ENCODE measurements at places on chromosomes 1 and 21.

GRCh38 chr1:168234846-168235547 lies 9.2 kb downstream of the SFT2D2 start:
- peak; percentile 80 for DNase-seq

GRCh38 chr1:198024782-198025181 lies 107.6 kb downstream of the LHX9 start:
- DNase-seq = peak; percentile 60

- no peak for DNase-seq
These were observed 55.4 kb downstream of the EPRS1 start for GRCh38 chr1:219990782-219991510.

DNA sequence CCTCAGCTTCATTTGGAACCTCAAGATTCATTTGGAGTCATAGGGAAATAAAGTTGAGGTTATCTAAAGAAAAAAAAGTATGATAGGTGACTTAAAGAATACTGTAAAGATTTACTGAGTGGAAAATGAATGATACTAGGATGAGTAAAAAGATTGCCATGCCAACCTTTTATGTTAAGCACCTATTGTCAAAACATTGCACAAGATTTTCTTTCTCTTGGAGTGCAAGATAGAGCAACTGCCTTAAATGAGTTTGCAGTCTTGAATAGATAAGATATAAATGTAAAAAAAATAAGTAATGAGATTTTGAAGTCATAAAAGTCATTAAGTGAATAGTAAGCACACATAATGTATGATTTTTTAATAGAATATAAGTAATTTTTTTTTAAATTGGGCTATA lies 5.1 kb upstream of the ANGPTL1 start:
- no peak for DNase-seq

DNA sequence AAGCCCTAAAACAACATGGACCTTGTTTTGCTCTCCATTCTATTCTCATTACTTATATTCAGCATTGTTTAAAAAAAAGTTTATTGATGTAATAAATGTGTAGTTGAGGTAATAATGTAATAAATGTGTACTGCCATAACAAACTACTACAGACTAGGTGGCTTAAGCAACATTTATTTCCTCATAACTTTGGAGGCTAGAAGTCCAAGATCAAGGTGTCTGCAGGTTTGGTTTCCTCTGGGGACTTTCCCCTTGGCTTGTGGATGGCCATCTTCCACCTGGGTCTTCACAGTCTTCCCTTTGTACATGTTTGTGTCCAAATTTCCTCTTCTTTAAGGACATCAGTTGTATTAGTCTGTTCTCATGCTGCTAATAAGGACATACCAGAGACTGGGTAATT lies 93.1 kb downstream of the LMO4 start:
- no peak for DNase-seq

DNA sequence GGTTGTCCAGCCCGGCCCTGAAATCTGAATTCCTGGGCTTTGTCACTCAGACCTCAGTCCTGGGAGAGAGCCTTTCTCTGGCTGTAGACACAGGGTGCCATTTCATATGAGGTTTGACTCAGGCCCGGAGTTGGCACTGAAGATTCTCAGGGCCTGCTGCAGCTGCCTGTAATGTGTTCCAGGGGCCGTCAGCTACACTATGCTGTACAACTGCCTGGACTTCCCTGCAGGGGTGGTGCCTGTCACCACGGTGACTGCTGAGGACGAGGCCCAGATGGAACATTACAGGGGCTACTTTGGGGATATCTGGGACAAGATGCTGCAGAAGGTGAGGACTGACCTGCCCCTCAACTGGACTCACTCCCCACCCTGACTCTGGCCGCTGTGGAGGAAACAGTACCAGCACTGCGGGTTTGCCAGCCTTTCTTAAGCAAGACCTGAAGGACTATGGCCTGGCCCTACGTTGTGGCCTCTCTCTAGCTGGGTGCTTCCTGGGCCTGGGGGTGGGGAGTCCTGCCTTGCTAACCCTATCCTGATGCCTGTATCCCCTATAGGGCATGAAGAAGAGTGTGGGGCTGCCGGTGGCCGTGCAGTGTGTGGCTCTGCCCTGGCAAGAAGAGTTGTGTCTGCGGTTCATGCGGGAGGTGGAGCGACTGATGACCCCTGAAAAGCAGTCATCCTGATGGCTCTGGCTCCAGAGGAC lies 18.9 kb downstream of the FAAH start:
- no peak for DNase-seq

GRCh38 chr1:208302699-208303238 lies 58.6 kb upstream of the PLXNA2 start:
- no peak for DNase-seq

DNA sequence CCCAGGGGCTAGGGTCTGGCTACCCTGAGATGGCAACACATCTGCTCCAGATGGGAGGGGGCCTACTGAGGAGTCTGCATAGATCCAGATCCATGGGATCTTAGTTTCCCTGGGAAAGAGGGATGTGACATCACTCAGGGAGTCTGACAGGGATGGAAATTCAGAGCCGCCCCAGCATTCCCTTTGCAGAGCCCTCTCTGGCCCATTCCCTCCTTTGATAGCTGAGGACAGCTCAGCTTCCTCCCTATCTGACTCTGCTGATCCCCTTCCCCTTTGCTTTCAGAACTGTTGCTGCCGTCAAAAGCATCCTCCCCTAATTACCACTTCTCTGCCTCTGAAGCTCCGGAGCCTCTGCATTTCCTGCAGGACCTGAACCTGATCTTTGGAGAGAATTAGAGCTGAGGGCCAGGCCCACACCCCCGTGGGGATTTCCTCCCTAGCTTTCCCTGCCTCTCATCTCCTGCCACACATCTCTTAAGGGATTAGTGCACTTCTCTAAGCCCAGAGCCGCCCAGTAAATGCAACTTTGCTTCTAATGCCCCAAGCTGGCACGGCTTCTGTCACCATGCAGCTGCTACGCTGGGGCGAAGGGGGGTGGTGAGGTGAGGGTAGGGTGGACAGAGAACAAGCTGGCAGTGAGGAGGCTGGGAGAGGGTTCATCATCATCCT lies 9.5 kb upstream of the ASCL5 start:
- DNase-seq = no peak

DNA sequence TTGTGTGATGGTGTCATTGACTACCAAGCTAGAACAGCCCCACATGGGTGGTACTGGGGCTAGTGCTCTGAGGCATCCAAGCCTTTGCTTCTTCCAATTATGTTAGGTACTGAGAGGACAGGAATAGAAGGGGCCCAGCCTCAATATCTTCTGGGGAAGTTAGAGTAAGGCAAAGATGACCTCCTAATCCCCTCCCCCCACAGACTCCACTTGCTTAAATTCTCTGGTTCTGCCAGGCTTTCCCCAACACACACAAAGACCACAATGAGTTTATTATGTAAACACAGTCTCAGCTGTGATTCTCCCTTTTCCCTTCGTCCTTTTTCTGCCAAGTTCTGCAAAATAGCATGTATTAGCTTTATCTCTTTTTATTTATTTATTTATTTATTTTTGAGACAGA lies 3.1 kb upstream of the TACSTD2 start:
- no peak for DNase-seq

GRCh38 chr21:46607636-46608035 lies 2.8 kb upstream of the S100B start:
- no peak for DNase-seq

- no peak for DNase-seq
These were observed 819.0 kb upstream of the ADGRL4 start for GRCh38 chr1:79825551-79825950.

GRCh38 chr1:163300568-163300967 lies 21.2 kb upstream of the NUF2 start:
- DNase-seq = no peak

DNA sequence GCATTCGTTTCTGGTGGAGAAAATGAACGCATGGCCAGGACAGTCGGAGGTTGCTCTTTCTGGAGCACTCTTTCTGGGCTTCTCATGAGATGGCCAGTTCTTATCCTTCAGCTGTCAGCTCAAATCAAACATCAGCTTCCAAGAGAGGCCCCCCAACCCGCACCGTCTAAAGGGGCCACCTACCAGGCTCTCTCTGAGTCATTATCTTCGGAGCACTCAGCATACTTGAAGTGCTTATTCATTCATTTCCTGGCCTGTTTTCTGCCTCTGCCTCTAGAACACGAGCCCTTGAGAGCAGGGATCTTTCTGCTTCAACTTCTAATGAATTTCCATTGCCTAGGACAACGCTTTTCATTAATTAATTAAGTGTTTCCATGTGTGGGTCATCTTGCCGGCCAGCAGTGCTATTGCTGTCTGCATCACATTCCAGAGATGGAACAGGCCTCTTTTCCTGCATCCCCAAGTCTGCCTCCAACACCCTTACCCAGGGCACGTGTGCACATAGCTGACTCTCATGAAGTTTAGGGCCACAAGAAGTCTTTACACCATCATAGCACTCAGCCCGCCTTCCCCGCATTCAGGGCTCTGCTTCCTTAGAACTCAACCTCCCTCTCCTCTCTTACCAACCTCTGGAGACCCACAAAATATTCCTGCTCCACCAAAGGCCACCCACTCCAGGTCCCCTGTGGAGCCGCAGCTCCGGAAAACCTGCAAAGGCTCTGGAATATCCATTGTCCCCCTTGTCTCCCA lies 52.1 kb upstream of the LAPTM5 start:
- peak; percentile 56 for DNase-seq

Data from endodermal cell (in vitro differentiated cells).